Activated CD8-positive, alpha-beta memory T cell treated with anti-CD3 and anti-CD28 coated beads, Interleukin-2, amount 50 U/mL, for 48 hours (primary cell): ENCODE measurements at places on chromosomes 1 and 21.

DNA sequence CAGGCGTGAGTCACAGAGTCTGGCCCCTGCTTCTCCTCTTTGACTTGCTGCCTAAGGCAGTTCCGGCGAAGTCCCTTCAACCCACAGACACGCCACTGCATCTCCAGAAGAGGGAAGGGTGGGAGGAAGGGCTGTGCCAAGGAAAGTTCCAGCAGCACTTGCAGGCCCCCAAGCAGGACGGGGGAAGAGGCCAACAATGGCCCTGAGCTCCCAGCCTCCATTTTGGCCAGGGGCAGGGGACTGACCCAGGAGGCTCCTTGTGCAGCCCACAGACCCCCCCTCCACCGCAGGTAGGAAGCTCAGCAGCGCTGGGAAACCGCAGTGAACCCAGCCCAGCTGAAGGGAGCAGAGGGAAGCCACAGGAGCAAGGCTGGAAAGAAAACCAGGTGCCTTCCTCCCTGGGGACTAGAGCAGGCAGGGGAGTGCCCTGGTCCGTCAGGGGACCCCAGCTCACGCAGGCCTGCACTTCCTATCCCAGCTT lies 35.4 kb downstream of the ACOT7 start:
- peak; percentile 62 for DNase-seq

DNA sequence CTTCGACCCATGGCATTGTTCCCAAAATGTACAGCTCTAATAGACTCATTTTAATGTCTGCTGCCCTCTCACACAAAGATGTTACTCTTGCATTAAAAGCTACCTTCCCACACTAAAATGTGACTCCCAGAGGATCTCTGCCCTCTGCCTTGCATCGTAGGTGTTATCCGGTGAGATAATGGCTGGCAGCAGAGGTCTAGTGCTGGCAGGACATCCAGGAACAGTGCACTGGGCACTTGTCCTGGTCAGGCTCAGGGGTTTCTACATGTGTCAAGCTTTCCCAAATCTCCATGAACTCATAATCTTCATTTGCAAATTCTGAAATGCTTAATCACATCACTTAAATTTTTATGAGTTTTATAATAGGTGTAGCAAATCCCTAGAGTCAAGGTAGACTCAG lies 310.6 kb downstream of the LRRIQ3 start:
- DNase-seq, result no peak

GRCh38 chr1:94039871-94040569 lies 80.9 kb downstream of the ABCA4 start:
- DNase-seq, result no peak

GRCh38 chr21:46585191-46585953 lies 19.5 kb downstream of the S100B start:
- no peak for DNase-seq

GRCh38 chr1:94514095-94514727 lies 27.3 kb downstream of the F3 start:
- DNase-seq, result no peak

DNA sequence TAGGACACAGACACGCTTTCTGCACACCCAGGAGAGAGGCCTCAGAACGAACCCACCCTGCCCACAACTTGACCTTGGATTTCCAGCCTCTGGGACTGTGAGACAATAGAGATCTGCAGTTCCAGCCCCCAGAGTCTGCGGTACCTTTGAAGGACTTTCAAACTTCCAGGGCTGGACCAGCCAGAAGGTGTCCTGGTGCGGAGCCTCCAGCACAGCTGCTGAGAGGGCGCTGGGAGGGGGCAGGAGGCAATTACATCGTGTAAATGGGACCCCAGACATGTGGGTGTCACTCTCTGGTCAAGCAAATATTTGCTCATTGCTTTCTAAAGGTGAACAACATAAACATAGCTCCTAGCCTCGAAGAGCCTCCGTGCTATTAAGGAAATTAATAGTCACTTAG lies 58.7 kb upstream of the ACTRT2 start:
- no peak for DNase-seq

DNA sequence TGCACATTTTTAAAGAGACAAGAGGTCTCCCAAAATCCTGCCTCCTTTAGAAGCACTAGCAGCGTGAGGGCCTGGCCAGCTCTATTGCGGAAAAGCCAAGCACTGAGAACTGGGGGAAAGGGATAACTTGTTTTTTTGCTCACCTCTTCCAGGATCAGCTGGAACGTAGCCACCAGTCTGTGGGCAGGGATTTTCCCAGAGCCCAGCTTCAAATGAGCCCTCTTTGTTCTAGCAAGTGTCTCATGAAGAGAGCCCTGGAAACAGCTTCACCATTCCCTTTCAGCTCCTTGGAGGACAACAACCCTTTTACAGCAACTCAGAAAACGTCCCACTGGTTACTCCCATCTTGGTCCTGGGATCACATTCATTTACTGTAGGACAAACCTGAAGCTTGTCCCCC lies 195.4 kb downstream of the LMX1A start:
- no peak for DNase-seq

DNA sequence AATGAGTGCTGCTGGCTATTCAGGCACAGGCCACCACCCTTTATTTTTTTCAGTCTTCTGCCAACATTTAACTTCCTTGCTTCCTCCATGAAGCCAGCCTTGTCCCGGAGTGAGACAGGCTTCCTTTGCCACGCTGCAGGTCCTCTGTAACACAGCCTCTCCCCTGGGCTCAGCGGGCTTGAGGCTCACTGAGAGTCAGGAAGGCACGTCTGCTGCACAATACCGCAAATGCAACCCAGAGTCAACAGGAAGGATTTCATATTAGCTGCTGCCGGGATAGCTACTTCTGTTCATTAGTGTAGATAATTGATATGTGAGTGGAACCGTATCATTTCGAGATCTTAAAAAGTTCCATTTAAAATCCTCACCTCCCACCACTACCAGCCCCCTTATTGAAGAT lies 22.5 kb downstream of the MYOG start:
- DNase-seq, result no peak

DNA sequence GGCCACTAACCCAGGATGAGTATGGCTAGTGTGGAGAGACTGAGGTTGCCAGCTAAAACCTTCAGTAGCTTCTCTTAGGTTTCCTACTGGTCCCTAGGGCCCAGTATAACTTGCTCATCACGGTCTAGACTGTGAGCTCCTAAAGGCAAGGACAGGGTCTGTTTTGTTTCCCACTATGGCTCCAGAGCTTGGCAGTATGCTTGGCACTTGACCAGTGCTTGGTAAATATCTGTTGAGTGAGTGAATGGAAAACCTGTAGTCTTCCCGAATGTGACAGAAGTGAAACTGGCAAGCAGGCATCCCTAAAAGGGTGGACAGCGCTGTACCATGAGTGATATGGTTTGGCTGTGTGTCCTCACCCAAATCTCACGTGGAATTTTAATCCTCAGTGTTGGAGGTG lies 13.1 kb upstream of the PARS2 start:
- no peak for DNase-seq

GRCh38 chr21:38970765-38971164 lies 165.0 kb downstream of the ETS2 start:
- DNase-seq, result no peak

GRCh38 chr1:216528816-216529215 lies 105.6 kb upstream of the USH2A start:
- DNase-seq, result no peak

GRCh38 chr21:39073063-39073462 lies 110.2 kb downstream of the PSMG1 start:
- no peak for DNase-seq

DNA sequence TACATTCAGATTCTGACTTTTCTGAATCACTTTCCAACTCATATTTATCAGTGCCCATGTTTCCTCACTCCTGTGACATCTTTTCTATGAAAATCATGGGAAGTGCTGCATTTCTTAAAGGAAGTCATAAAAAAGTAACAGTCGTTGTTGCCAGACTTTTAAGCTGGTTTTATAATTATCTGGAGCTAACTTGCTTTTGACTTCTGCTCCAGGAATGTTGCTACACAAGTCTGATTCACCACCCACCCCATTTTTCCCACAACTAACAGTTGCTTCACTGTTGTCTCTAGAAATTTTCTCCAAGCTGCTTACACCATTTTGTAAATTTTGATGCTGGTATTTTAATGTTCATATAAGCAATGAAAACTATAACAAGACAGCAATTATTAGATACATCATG lies 12.2 kb downstream of the FCRLB start:
- DNase-seq, result no peak

GRCh38 chr1:14100444-14100843 lies 400.5 kb downstream of the PRDM2 start:
- no peak for DNase-seq

DNA sequence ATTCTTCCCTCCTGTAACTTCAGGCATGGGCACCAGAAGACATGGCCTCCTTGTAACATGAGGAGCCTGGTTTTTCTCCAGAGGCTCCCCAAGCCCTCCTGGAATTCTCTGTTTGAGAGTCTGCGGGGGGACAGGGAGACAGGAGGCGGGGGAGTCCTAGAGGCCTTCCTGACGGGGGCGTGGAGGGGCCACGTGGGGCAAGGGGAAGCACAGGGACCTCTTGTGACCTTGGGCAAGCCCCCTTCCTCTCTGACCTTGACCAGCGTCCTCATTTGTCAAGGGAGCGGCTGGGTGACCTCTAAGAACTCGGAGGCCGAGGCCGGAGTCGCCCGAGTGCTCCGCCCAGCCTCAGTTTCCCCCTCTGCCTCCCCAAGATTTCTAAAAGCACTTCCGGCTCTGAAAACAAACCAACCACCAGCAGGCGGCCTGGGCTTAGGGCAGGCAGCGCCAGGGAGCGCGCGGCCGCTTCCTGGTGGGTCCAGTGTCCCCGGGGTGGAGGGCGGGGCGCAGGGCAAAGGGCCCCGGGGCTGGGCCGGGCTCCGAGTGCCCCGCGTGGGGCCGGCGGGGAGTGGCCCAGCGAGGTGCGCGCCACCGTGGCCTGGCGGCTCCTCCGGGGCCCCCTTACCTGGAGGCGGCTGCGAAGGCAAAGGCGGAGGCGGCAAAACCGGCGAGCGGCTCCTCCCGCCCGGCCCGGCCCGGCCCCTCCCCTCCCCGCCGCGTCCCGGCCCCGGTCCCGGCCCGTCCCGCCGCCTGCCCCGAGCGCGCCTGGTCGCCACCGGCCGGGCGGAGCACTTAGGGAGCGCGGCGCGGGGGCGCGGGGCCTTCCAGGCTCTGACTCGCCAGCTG lies at the start of gene TMCO4:
TMCO4 (minus strand) TSS at position 687 of the 846 bp plus-strand sequence. CDS start 19,158 bp downstream, outside the sequence.
- DNase-seq, result peak; percentile 80

DNA sequence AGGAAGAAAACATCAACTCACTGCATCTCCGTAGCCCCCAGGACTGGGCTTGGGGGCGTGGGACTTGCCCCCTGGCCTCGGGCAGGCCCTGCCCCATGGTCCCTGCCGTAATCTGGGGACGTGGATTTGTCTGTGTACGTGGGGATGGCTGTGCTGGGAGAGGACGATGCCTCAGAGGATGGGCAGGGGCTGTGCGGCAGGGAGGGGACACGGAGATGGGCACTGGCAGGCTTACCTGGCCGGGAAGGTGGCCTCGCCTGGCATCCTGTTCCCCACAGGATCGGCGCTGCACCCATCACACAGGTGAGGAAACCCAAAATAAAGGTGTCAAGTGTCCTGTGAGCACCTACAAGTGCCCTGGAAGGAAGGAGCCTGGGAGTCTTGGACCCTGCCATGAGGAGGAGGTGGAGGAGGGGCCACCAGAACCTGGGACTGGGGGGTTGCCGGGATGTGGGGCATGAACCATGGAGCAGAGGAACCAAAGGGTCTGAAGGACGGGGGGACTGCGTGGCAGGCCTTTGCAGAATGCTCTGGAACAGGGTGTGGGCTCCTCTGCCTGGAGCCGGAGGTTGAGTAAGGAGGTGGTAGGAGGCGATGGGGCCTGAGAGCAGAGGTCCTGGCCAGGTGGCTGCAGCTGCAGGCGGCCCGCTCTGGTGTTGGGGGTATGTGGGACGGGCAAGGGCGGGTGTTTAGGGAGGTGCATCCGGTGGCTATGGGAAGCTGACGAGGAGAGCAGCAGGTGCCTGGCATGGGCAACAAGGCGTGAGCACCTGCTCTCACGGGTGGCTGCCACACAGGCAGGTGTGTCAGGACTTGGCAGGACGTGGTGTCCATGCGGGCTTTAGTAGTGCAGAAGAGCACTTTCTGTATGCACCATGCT lies 27.8 kb upstream of the LRRC3 start:
- DNase-seq, result peak; percentile 45

DNA sequence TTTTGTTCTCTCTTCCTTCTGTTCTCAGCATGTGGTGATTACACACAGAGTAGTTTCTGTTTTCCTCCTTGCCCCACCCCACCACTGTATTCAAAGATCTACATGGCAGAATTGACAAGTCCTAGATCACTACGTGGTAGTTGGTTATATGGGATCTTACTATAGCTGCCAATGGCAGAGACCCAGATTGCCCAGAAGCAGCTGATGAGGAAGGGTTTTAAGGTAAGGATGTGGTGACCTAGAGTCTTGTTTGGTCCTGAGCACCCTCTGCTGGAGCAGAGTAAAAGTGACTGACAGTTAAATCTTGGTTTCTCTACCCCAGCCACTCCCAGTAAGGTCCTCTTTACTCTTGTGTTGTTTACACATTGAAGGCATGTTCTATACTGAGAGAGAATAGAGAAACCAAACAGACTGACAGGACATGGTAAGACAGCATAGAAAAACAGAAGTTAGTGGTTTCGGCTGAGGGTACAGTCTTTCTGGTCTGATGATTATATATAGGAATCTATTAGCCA lies 22.8 kb upstream of the STRIP1 start:
- no peak for DNase-seq

GRCh38 chr21:32726839-32727686 lies 750 bp downstream of the SYNJ1 start:
- no peak for DNase-seq

DNA sequence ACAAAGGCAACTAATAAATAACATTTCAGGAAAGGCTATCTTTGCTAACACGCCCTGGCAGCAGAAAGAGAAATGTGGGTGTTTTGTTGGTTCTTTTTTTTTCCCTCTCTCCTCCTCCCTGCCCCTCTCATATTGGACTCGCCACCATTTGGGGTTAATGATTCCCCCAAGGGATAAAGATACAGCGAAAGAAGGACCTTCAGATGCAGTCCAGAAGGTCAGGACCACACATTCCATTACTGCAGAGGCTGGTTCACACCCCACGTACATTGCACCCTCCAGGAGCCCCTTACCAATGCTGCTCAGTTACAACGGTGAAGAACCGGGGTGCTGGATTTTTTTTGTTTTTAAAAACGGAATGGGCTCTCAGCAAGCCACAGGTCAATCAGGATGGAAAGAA lies 156.9 kb upstream of the TIAM1 start:
- DNase-seq, result no peak

DNA sequence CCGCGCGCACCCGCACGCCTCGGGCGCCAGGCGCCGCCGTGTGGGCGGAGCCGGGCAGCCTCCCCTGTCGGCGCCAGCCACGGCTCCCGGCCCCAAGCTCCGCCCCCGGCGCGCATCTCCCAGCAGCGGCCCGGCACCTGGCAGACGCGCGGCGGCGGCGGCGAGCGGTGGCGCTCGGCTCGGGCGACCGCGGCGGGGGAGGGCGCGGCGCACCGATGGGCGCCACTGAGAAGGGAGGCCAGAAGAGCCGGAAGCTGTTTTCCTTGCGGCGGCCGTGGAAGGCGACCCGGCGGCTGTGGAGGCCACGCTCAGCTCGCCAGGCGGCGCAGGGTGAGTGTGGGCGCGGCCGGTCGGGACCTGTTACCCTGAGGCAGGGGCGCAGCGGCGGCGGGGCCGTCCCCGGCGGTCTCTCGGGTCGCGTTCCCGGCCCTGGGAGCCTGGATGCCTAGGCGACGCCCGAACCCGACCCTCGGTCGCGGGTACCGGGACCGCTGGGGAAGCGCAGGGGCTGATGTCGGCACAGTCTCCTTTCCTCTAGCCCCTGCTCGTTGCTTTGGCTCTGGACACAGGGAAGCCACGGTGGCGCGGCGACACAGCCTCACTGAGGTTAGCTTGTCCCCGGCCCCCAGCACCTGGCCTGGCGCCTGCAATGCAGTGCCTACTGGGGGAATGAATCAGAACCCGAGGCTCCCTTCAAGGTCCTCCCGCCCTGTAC lies 54.9 kb upstream of the DNAJC6 start:
- peak; percentile 90 for DNase-seq

- DNase-seq, result no peak
Observed at GRCh38 chr1:203264052-203264501, 34.6 kb upstream of the CHIT1 start.
